ENCODE measurements at places on chromosomes 1 and 21. TPM values are rescaled to one million over a fixed set of nuclear protein-coding genes. Genes with fewer than 3 reads are reported as not detected.

The CACHD1 gene
- total RNA-seq = 17.5 TPM

The MATN1 gene
- 0.41 TPM for total RNA-seq

The TNFSF18 gene
- total RNA-seq = 1.6 TPM

The SLAMF7 gene
- not detected for total RNA-seq

The OR2L13 gene
- total RNA-seq = 1.6 TPM

The POGK gene
- total RNA-seq = 62.4 TPM

The FAAH gene
- total RNA-seq = 19.6 TPM

The LRIG2 gene
- 28.1 TPM for total RNA-seq

The AZIN2 gene
- 11.8 TPM for total RNA-seq

The CD101 gene
- 0.82 TPM for total RNA-seq

The BCL2L15 gene
- total RNA-seq = 0.82 TPM

The OR2G6 gene
- not detected for total RNA-seq

The DENND1B gene
- total RNA-seq = 43.6 TPM
